ENCODE measurements at places on chromosomes 16 and 17.

DNA sequence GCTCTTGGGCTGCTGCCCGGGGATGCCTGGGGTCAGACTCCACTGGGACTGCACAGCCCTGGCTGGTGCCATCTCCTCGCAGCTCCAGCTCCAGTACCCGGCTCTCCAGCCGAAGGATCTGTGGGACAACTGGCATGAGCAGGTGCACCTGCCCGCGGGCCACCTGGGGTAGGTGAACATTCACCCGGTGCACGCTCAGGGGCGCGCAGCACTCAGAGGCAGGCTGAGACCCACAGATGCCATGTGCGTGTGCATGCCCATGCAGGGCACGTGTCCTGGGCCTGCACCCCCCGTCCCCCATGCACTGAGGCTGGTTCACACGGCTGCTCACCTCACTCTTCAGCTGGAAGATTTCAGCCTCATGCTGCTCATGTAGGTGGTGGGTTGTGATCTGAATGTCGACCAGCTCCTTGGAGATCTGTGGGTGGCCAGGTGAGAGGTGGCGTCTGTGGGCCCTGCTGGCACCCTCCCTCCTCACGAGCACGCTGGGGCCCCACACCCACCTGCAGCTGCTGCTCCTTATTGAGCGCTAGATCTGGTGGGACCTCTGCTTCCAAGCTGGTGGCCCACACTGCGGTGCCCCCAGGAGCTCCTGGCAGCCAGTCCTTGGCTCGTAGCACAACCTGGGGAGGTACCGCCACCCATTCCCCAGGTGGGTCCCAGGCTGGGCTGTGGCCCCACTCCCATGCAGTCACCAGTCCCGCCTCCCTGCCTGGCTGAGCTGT is 618 bp downstream of the CCDC78 start:
- DNase-seq: no peak

DNA sequence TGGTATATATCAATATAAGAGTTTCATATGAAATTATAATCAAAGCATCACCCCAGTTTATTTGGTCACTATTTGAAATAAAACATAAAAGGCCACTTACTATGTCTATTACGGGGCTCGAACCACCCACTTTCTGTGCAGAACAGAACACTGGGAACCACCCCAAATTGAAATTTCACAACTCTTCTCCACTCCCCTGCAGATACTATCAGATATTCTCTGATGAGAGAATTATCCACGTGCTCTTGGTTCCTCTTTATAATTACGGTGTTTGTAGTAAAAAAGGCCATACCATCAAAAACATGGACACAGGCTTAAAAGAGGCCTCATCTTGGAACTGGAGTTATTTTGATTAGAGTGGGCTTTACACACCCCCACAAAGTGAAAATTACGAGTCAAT is 82.8 kb downstream of the WDR59 start:
- DNase-seq: no peak

DNA sequence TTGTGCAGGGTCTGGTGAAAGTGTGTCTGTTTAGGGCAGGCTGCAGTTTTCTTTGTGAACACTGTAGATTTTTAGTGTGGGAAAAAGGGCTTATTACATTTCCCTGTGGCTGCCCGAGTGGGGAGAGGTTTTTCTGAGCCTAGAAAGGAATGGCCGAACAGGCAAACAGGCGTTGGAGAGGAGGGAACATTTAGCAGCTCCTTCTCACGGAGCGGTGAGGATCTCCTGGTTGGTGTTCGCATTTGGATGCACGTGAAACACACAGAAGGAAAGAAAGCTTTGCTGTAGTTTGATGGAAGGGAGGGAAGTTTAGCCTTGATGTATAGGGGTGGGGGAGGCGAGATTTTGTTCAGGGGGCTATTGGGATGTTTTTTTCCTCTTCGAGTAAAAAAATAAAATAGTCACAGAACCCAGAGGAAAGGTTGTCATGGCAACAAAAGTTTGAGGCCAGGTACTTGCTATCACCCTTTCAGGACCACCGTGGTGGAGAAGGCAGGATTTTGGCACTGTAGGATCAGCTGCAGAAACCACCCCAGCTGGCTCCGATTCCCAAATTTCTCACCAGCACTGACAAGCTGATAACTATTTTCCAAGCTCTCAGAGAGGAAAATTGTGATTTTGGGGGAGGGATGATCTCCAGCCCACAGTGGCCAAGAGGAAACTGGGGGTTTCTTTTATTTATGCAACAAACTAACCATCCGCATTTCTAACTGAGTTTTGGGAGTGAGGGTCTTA is 3.5 kb downstream of the GSG1L start:
- no peak for DNase-seq

GRCh38 chr17:81277421-81277820 is 17.7 kb downstream of the SLC38A10 start:
- DNase-seq: no peak

DNA sequence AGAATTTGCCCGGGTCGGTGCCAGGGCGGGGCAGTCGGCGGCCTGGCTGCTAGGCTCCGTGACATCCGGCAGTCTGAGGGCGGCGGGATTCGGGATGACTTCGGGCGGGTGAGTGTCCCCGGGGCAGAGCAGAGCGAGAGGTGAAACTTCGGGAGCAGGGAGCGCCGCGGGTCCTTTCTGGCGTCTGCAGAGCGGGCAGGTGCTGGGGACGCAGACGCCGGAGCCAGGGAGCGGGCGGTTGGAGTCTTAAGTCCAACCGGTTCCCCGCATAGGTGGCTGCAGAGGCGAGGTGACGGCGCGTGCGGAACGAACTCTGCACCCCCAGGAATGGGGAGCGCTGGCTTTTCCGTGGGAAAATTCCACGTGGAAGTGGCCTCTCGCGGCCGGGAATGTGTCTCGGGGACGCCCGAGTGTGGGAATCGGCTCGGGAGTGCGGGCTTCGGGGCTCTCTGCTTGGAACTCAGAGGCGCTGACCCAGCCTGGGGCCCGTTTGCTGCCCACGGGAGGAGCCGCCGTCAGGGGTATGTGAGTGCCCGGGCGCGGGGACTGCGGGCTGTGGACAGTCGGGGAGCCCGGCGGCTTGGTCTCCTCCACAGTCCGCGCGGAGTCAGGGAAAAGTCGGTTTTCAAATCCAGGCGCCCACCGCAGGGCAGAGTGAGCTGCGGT is at the start of gene B4GALNT2:
TSS of gene B4GALNT2 (plus strand) at position 71 of the 666 bp plus-strand sequence. CDS start at position 95, 24 bp downstream.
- DNase-seq: peak; percentile 28

GRCh38 chr17:74757502-74757901 is 9.1 kb downstream of the NHERF1 start:
- no peak for DNase-seq

GRCh38 chr16:84949772-84950436 is 61.4 kb downstream of the ZDHHC7 start:
- no peak for DNase-seq
